ENCODE measurements at places on chromosomes 3 and 15.

GRCh38 chr3:10957976-10958749 lies 34.4 kb upstream of the SLC6A1 start:
- peaks cover 24% of the 10 kb centered on the region for H3K4me1 ChIP-seq
- no peak for DNase-seq
- peaks cover 84% of the 10 kb centered on the region for H3K27me3 ChIP-seq
- no peaks in the 10 kb centered on the region for H3K36me3 ChIP-seq

- peak overlapping the region; percentile 86 for H3K4me3 ChIP-seq
- peak; percentile 78 for DNase-seq
- H3K4me1 ChIP-seq, result peaks cover 2% of the 10 kb centered on the region
- no peaks in the 10 kb centered on the region for H3K36me3 ChIP-seq
Measured at GRCh38 chr15:55993804-55994560, 570 bp upstream of the NEDD4 start.

- DNase-seq, result peak; percentile 84
- no peaks in the 10 kb centered on the region for H3K27me3 ChIP-seq
- H3K4me1 ChIP-seq, result peaks cover 7% of the 10 kb centered on the region
- no peak overlapping the region for H3K27ac ChIP-seq
- no peak overlapping the region for H3K4me3 ChIP-seq
Measured at GRCh38 chr3:156643729-156644389, 30.5 kb upstream of the TIPARP start.

DNA sequence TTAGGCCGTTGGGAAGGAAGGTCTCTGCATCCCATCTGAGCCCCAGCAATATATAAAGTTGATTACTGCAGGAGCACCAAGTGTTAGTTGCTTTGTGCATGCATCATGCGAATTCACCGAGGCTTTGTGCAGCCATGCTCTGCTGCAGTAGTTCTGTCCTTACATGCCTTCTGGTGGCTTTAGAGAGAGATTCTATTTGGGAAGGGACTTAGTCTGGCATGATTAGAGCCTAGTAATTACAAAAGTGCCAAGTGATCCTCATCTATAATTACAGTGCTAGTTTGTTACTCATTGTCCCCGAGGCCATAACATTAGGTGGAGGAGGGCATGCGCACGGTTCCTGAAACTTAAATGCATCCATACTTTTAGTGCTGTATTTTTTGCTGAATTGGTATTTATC lies 353.6 kb downstream of the CNTN4 start:
- H3K36me3 ChIP-seq, result no peaks in the 10 kb centered on the region
- DNase-seq, result no peak
- no peaks in the 10 kb centered on the region for H3K27me3 ChIP-seq
- H3K4me3 ChIP-seq, result no peak overlapping the region
- H3K4me1 ChIP-seq, result no peaks in the 10 kb centered on the region

GRCh38 chr3:128922804-128923459 lies 43.5 kb downstream of the ACAD9 start:
- H3K36me3 ChIP-seq, result peaks cover 16% of the 10 kb centered on the region
- H3K27ac ChIP-seq, result no peak overlapping the region
- no peak overlapping the region for H3K4me3 ChIP-seq
- no peaks in the 10 kb centered on the region for H3K4me1 ChIP-seq
- DNase-seq, result no peak
